ENCODE measurements at places on chromosomes 4 and X.

- peak; percentile 64 for DNase-seq
Measured at GRCh38 chr4:122152711-122153226, 638 bp downstream of the BLTP1 start.

- no peak for DNase-seq
Measured at GRCh38 chrX:46404774-46405173, 140.4 kb downstream of the ZNF674 start.

GRCh38 chrX:132365490-132365889 lies 123.3 kb downstream of the MBNL3 start:
- DNase-seq = no peak

DNA sequence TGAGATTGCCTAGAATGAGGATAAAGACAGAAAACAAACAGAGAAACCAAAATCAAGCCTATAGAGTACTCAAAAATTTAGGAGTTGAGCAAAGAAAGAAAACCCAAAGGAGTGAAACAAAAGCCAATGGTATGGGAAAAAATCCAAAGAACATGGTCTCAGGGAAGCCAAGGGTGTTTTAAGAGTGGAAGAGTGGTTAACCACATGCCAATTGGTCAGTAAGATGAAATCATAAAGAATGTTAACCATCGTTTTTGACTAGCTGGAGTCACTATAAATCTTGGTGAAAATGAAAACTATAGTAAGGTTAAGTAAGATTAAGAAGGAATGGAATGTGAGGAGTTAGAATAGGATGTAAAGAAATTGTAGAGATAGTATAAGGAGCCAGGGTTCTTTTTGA lies 64.7 kb upstream of the RPL34 start:
- no peak for DNase-seq

GRCh38 chrX:15663439-15663838 lies 1.2 kb downstream of the CLTRN start:
- DNase-seq = no peak

GRCh38 chr4:22877486-22878052 lies 184.8 kb downstream of the GBA3 start:
- DNase-seq = no peak

DNA sequence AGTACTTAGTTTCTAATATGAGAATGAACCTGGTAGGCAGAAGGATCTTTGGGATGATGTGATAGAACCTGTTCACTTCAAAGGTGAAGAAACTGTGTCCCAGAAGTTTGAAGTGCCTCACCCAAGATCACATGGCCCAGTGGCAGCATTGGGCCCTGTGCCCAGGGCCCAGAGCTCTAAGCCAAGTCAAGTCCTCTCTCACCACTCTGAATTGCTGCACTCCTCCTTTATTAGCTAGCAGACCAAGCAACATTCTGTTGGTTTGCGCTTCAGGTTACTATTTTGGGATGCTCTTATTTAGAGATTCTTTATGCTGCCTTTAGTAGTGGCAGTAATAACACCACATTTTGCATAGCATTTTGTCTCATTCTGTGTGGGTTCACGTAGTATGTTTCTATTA lies 82.7 kb downstream of the PARM1 start:
- no peak for DNase-seq

DNA sequence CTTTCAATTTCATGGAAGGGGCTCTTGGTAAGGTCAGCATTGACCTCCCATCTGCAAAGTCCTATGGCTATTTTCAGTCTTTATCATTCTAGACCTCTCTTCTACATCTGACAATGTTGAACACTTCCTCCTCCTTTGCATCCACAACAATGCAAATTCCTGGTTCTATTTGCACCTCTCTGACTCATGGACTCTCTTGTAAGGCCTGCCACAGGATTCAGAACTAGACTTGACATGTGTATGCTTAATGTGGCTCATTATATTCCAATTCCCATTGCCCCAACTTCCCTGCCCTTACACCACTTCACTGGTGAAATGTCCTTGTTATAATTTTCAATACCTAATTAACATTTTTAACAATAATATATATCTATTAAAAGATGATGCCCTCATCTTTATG lies 314.3 kb upstream of the FGF13 start:
- no peak for DNase-seq

DNA sequence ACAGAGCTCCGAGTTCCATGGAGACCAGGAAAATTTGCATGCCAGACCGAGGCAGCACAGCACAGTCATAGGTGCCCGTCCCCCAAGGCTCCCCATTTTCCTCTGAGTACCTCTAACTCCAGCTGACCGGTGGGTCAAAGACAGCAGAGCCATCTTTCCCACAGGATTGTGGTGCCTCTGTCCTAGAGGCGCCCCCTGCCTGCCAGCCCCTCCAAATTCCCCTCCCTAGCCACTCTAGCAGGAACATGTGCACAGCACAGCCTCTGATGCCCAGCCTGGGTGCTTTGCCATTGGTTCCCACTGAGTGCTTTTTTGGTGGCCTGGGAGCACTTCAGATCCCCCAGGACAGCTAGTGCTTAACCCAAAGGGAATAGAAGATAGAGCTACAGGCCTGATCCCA lies 368.5 kb upstream of the PABPC5 start:
- no peak for DNase-seq

DNA sequence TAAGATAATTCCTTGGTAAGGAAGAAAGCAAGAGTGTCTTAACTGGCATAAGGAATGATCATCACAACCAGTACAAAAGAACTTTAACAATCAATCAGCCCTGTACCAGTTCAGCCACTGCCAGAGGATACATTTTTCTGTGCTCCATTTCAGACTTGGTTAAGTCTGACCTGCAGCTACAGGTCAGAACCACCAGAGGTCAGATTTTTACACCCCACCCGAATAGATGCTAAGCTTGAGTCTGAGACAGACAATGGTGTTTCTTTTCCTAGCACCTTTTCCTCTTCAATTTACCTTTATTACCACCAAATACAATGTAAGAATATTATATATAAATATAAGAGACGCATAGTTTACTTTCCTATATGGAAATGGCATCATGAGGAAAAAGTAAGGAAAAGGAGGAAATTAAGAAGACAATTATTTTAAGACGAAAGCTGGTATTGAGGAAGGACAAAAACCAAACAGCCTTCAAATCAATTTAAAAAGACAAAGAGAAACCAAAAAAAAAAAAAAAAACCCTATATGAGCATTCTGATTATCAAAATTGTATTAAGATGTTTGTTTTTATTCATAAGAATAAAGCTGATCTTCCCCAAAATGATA lies 215.3 kb upstream of the TTC29 start:
- no peak for DNase-seq

- DNase-seq = no peak
Measured at GRCh38 chr4:819401-820229, 6.3 kb downstream of the CPLX1 start.

DNA sequence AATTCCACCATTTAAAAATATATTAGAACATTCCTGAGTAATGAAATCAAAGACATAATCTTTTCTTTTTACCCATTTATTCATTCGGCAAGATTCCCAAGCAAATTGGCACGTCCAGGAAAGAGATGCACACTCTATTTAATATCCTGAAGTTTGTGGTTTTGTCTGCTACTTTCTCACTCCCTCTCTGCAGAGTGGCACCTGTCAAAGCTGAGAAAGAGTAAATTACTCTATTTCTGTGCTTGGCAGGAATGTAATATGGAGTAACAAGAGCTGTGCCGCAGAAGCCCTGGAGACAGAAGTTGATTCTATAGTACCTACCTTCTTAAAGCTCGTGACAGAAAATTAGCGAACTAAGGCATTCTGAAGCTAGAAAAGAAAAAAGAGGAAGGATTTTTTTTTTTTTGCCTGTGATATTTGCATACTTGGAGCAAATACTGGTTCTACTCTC lies 5.5 kb downstream of the GSTCD start:
- no peak for DNase-seq

Data from NCI-H526 (cell line).